ENCODE measurements at places on chromosomes 3 and 15.

- no peak for DNase-seq
Observed at GRCh38 chr3:170397685-170398084, 21.0 kb upstream of the CLDN11 start.

DNA sequence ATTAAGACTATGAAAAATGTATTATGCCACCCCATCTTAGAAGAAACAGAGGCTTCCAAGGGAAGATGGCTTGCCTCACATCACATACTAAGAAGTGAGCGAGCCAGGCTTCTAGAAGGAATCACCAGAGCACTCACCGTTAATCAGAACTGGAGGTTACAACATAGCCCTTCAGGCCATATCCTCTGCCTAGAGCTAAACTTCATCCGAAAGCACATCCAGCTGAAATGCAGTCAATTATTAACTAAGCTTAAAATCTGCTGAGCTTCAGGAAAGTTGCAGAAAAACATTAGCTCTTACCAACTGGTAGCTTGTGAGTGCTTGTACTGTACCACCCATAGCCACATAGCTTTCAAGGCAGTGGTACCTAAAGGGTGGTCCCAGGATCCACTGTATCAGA lies 483.2 kb downstream of the TBL1XR1 start:
- no peak for DNase-seq

GRCh38 chr3:182500289-182500688 lies 293.0 kb upstream of the ATP11B start:
- DNase-seq, result no peak

- no peak for DNase-seq
Observed at GRCh38 chr15:75718328-75718727, 5.7 kb upstream of the CSPG4 start.
